ENCODE measurements at places on chromosomes 16 and 17. TPM values are rescaled to one million over a fixed set of nuclear protein-coding genes. Genes with fewer than 3 reads are reported as not detected.

DNA sequence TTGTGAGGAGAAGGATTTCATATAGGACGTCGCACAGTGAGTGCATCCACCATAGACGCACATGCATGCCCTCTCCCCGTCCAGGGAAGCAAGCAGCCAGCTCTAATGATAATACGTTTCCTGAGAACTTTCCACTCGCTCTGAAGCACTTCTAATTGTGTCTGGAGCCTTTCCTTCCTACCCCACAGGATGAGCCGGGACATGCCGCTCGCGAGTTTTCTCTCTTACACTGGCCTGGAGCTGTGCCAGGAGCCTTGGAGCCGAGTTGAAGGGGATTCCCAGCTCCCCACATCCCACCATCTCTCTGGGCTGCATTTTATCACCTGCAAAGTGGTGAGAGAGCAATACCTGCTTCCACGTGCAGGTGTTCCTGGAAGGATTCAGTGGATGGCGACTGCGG, 368.1 kb downstream of the C16orf95 start:
- H3K4me1 ChIP-seq: no peaks in the 10 kb centered on the region
- H3K27me3 ChIP-seq: no peaks in the 10 kb centered on the region
- no peak overlapping the region for H3K4me3 ChIP-seq
- H3K27ac ChIP-seq: no peak overlapping the region
- H3K36me3 ChIP-seq: no peaks in the 10 kb centered on the region
- DNase-seq: no peak

DNA sequence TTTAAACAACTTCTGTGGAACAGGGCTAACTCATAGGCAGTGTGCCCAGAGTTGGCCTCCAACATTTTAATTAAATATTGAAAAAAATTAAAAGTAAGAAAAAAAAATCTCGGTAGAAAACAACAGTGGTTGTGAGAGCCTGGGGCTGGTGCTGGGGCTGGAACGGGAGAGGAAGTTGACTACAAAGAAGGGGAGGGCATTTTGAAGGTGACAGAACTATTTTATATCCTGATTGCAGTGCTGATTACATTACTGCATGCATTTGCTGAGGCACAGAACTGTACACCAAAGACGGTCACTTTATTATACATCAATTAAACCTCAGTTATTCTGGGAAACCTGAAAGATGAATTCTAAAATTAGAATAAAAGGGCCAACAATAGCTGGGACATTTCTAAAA, 142.5 kb downstream of the PARN start:
- DNase-seq: no peak
- H3K4me3 ChIP-seq: no peak overlapping the region
- H3K27ac ChIP-seq: no peak overlapping the region

GRCh38 chr17:50289991-50290702, 15.9 kb downstream of the TMEM92 start:
- H3K27ac ChIP-seq: peak overlapping the region; percentile 27
- no peaks in the 10 kb centered on the region for H3K27me3 ChIP-seq
- no peak overlapping the region for H3K4me3 ChIP-seq
- DNase-seq: no peak

GRCh38 chr17:59565959-59566324, 532 bp downstream of the DHX40 start:
- H3K27me3 ChIP-seq: no peaks in the 10 kb centered on the region
- H3K4me1 ChIP-seq: peaks cover 3% of the 10 kb centered on the region
- peak overlapping the region; percentile 99 for H3K4me3 ChIP-seq
- no peaks in the 10 kb centered on the region for H3K36me3 ChIP-seq

- no peaks in the 10 kb centered on the region for H3K27me3 ChIP-seq
- no peaks in the 10 kb centered on the region for H3K36me3 ChIP-seq
- no peak overlapping the region for H3K27ac ChIP-seq
- H3K4me1 ChIP-seq: no peaks in the 10 kb centered on the region
- H3K4me3 ChIP-seq: no peak overlapping the region
Measured at GRCh38 chr17:56320443-56320842, 167.2 kb downstream of the ANKFN1 start.

DNA sequence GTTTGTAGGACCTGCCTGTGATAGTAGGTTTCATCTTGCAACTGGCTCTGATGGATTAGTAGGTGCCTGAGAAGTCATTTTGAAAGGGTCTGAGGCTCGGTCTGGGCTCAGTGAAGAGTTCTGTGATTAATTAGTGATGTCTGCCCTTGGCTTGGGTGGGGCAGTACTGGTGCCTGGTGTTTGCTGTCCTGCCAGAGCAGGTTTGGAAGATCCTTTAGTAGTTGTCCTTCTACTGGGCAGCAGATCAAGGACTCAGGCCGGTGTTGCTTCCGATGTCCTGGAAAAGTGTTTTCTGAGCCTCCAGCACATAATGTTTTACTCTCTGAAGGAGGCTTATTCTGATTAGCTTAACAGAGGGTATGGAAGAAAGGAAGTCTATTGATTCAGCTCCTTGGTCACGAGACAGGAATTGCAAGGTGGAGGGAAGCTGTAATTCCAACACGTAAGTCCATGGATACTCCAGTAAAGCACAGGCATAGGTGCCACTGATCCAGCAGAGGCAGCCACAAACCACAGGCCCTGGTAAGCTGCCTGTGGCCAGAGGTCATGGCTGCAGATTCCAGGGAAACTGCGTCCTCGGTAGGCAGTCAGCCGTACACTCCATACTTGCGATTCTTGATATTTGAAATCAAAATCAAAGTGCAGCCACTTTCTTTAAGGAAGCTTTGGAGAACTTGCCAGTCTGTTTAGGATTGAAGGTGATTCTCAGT, 18.7 kb downstream of the HLF start:
- H3K27ac ChIP-seq: no peak overlapping the region
- no peaks in the 10 kb centered on the region for H3K36me3 ChIP-seq
- no peaks in the 10 kb centered on the region for H3K27me3 ChIP-seq
- H3K4me1 ChIP-seq: no peaks in the 10 kb centered on the region
- no peak for DNase-seq
- H3K4me3 ChIP-seq: no peak overlapping the region

CHST5 gene
- total RNA-seq: 0.19 TPM
